ENCODE measurements at places on chromosomes 2 and 18.

DNA sequence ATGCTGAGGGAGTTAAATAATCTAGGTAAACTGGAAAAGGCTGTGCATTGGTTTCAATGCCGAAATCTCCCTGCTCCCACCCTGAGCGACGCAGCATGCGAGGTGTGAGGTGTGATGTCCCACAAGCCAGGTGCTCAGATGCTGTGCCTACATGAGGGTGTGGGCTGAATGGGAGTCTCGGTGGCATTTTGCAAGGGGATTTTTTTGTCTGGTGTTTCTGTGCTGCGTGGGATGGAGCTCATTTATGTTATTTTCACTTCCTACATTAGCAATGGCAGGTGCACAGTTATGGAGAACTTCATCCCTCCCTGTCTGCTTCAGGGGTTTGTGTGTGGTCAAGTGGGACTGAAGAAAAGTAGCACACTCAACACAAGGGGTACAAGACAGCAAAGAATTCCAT lies 110.2 kb upstream of the CCDC68 start:
- DNase-seq = no peak

DNA sequence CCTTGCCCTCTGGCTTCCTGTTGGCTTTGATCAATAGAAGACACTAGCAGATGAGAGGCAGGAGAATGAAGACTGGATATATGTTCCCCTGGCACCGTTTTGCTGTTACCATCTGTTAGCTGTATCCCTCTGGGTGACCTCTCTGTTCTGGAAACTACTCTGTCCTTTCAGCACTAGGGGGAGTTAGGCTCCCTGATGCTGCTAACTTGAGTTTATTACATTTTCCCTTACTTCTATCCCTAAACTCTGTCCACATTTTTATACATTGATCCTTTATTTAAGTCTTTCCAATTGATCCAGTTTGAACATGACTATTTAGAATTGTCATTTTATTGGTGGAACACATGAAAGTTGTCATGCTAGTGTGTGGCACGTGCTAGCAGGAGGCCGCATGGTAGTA lies 1014.3 kb upstream of the CDH2 start:
- DNase-seq = no peak

DNA sequence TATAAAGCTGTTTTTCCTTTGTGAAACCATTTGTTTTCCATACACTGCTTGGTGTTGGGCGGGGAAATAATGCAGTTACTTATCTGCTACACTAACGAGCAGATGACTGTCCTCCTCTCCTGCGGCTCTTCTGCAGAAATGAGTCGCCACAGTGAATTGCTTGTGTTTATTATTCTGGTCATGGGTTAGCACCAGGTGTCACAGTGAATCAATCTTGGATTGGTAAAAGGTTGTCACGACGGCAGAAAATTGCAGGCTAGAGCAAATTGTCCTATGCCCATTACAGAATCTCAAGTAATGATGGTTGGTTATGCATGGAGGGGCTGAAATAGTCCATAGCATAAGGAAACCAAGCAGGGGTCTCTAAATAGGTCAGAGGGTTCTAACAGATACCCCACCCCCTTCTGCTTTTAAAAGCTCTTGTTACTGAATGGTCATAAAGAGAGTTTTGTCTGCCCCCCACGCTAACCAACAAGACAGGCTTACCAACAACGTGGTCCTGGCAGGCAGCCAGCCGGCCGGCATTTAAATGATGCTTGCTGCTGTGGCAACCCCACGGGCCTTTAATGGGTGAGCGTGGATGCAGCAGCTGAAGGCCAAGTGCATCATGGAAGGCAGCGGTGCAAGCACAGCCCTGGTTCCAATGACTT lies 29.5 kb downstream of the RAB31 start:
- no peak for DNase-seq

- no peak for DNase-seq
These were observed 445.1 kb upstream of the TRIB2 start for GRCh38 chr2:12271589-12271984.

DNA sequence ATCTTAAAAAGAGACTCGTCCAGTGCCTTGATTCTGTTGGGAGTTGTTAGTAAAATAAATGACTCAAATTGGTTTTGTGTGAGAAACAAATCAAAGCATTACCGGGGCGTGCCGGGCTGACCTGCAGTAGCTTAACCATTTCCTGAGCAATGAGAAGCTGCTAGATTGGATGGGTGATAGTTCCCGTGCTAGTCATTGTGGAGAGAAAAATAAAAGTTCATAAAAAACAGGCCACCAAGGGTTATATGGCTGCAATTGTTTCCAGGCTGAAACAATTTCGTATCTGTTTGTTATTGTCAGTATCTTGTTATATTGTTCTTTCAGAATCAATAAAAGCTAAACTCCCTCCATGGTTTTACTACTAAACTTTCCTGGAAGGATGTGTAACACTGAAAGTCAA lies 314.4 kb downstream of the MTX2 start:
- DNase-seq = no peak

DNA sequence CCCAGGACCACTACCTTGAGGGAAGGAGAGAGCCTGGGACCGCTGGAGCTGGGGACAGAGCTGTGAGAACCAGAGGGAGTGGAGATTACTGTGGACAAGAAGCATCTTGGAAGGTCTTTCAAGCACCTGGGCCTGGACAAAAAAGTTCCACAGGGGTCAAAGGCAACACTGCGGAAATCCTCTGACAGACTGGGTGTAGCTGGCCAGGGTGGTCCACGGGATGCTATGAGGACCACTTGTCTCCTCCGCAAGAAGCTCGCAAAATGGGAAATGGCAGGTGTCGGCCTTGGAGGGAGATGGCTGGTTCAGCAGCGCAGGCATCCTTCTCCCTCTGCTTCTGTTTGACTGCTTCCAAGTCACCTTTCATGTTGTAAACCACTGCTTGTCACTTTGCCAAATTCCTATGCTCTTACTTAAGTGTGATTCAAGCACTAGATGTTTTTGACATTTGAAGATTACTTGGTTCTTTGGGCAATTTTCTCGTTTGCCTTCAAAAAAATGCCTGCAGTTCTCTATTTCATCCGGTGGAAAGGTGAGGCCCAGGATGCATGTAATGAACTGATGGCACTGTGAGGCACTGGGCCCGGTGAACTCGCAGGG lies 27.7 kb downstream of the KLHL29 start:
- no peak for DNase-seq

- DNase-seq = no peak
These were observed 325.4 kb downstream of the SMAD2 start for GRCh38 chr18:47605093-47605492.

GRCh38 chr2:85173909-85174308 lies 40.7 kb downstream of the TCF7L1 start:
- no peak for DNase-seq

DNA sequence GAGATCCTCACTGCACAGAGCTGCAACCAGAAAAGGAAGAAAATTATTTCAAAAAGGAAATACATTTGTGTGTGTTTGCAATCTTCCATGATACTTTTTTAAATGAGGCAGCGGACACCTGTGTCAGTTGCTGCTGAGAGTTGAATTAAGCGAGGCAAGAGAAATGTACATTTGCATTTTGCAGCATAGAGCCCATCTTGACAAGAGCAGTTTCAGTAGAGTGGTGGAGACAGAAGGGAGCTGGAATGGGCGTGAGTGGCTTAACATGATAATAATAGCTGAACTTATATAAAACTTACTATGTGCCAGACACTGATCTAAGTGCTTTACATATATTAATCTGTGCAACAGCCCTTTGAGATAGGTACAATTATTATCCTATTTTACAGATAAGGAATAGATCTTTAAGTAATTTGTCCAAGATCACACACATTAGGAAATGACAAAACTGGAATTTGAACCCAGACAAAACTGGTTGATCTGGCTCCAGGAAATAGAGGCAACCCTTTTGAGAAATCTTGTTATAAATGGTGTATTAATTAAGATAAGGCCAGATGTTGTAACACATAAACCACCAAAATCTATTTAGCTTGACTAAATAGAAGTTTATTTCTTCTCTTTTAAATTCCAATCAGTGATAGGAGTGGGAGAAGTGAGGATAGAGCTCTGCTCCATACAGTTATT lies 68.7 kb downstream of the SDC1 start:
- DNase-seq = no peak

DNA sequence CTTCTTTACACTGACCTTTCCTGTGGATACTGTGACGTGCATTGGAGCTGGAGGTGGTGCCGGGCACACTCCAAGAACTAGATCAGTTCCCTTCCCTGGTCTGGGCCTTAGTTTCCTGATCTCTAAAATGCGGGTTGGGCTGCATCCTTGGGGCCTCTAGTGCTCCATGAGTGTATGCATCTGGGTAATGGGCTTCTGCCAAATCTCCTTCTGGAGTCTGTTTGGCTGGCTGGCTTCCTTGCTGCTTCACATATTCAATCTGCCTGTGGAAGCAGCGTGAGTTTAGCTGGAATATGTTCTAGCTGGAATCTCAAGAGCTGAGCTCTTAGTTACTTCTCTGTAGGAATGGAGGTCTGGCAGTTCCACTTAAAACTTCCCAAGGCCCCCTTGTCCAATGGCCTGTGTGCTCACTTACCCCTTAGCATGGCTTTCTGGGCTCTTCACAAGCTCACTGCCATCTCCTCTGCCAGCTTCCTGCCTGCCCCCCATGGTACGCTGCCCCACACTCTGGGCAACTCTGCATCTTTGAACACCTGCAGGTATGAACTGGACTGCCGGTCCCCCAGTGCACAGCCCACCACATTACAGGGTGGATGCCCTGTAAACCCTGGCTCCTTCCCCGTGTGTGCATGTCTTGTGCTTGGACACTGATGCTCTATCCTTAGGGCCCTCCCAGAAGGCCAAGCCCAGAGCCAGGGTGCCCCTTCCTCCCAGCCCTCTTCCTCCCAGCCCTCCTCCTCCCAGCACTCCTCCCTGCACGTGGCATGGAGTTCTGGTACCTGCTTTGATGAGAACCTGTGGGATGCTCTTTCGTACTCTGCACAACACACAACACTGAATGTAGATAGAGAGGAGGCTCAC lies 103.6 kb upstream of the SMAD2 start:
- DNase-seq = peak; percentile 55

DNA sequence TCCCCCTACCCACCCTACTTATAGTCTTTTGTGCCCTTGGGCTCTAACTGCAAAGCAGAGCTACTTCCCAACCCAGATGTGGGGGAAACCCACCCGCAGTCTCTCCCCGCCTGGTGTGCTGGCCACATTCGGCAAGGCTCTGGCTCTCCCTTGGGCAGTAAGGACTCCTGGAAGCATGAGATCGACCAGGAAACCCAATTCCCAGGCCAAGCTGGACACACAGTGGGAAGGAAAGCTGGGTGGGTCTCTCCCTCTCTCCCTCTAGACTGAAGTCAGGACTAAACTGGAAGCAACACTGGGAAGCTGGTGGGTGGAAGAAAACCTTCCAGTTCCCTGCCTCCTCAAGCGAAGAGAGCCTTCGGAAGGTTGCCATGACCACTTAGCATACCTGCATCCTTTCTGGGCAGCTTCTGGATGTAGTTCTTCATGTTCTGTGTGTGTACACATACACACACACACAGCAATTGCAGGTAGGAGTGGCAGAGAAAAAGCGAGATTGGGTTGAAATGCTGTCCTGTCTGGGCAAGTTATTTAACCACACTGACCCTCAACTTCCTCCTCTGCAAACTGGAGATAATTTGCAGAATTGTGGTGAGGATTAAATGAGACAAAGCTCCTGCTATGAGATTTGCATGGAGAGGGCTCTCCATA lies 33.9 kb downstream of the ZBTB7C start:
- DNase-seq = no peak

DNA sequence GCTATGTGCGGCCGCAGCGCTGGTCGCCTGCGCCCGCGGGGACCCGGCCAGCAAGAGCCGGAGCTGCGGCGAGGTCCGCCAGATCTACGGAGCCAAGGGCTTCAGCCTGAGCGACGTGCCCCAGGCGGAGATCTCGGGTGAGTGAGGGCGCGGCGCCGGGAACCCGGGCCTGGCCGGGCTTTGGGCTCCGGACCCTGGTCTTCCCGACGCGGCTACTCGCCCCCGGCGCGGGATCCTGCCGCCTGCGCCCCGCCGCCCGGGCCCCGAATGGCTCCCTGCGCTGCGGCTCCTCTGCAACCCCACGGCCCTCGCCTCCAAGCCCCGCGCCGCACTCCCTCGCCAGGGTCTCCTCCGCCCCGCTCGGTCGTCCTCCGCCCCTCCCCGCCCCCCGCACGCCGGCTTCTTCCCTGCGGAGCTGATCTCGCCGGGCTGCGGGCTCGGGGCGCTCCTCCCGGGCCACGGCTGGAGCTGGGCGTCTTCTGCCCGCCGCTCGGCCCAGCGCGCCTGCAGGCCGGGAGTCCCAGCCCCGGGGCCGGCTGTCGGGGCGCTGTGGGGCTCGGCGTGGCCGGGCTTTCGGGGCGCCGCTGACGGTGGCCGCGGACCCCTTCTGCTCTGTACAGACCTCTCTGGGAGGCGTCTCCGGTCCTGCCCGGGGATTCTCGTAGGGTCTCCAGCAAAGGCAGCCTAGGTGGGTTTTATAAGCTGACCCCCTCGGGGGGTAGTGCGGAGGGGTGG lies 652 bp downstream of the GPC1 start:
- DNase-seq = peak; percentile 82

GRCh38 chr2:127117603-127118002 lies 10.6 kb upstream of the BIN1 start:
- no peak for DNase-seq

GRCh38 chr2:169071455-169071854 lies 2.1 kb downstream of the DHRS9 start:
- no peak for DNase-seq

DNA sequence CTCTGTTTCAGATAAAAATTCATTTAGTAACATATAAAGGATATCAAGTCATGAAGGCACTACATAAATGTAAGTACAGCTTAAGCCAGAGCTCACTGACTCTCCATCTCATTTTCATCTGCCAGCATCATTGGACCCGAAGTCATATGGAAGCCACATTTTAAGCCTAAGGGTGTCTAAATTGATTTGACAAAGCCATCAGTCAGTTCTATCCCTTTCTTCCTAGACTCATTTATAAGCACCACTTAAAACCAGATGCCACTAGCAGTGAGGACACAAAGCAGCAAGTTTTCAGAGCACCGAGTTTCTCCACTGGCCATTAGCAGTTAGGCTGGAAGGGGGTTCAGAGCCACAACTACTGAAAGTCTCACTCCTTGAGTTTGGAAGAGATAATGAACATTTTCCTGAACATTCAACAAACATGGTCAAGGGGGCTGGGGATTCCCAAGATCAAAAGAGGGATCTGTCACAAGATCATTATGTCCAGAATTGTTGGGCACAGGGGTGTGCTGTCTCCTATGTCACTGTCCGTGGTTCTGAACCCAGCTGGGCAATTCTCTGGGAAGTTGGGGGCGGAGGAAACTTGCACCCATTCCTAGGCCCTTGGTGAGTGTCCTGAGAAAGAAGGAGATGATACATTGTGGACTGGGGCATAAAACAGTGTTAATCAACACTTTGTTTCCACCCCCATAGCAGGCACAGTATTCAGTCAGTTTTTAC lies 158.5 kb upstream of the LMAN1 start:
- DNase-seq = no peak

DNA sequence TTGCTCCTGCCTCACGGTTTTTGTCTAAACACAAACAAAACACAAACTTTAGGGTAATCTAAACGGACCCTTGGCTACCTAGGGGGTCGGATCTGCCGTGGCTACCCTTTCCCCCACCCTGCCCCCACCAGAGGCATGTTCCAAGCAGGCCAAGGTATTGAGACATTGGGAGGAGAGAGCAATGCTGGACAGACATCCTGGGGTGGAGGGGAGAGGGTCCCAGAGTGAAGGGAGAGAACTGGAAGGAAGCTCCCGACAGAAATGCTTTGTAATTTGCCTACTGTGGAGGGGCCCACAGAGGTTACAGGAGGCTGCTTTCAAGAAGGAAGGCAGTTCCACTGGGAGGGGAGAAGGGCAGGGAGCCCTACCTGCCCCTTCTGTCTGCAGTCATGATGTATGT lies 13.9 kb upstream of the MAT2A start:
- no peak for DNase-seq

GRCh38 chr18:64017870-64018269 lies 48.0 kb downstream of the SERPINB8 start:
- DNase-seq = no peak

- no peak for DNase-seq
These were observed 58.2 kb downstream of the TWSG1 start for GRCh38 chr18:9392726-9393125.
